Fibroblast of skin of scalp (primary cell): ENCODE measurements at places on chromosomes 6 and 20.

- no peak for DNase-seq
Observed at GRCh38 chr6:39260456-39260855, 31.2 kb upstream of the KCNK5 start.

GRCh38 chr6:70738028-70738427, 70.3 kb downstream of the SMAP1 start:
- DNase-seq: peak; percentile 6

DNA sequence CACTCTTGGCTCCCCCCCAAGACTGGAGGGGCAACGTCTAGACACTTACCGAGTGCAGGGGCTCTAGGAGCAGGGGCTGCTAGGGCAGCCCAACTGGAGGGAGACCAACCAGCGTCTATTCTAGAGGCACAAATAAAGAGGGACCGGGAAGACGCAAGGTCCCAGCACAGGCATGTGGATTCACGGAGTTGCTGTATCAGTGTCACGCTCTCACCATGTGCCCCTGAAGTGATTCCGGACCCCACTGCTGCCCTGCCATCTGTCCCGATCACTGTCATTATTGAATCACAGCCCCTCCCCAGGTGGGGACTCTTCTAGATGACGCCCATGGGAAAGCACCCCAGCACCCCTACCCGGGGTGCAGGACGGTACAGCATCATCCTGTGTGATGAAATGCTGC, 54.2 kb downstream of the RAMACL start:
- no peak for DNase-seq

GRCh38 chr6:36597775-36598174, 3.6 kb downstream of the SRSF3 start:
- DNase-seq: no peak

- no peak for DNase-seq
Observed at GRCh38 chr6:38518511-38519304, 121.0 kb downstream of the BTBD9 start.

- DNase-seq: no peak
Observed at GRCh38 chr6:7129360-7129759, 21.6 kb downstream of the RREB1 start.

DNA sequence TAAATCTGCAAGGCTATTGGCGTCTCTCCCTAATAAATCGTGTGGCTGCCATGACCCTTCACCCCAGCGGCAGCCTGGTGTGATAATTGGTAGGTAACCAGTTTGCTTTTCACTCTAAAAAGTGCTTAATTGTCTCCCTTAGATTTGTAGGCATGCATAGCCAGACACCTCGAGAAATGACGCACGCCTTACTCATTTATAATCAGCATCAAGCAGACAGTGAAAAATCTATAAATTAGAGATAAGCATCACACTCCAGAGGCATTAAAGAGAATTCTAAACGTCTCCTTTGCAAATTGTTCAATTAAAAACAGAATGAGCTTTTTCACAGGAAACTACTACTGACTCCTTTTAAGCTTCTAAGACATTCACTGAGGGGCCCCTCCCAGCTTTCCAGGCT, 110.2 kb upstream of the RPS6KA2 start:
- DNase-seq: no peak

GRCh38 chr6:46293641-46294316, 123.0 kb upstream of the ENPP5 start:
- DNase-seq: no peak

DNA sequence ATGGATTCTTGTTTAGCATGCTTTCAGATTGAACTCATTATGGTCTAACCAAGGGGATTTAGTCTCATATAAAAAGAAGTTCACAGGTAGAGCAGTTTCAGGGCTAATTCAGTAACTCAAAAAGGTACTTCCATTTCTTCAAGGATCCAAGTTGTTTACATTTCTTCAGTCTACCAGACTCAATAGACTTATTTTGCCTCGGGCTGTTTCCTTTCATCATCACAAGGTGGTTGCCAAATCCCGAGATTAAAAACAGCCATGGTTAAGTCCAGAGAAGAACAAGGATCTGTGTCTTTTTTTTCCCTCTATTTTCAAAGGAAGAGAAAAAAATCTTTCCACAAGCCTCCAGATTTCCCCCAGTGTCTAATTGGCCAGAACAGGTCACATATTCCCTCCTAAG, 69.8 kb upstream of the SNX9 start:
- no peak for DNase-seq

DNA sequence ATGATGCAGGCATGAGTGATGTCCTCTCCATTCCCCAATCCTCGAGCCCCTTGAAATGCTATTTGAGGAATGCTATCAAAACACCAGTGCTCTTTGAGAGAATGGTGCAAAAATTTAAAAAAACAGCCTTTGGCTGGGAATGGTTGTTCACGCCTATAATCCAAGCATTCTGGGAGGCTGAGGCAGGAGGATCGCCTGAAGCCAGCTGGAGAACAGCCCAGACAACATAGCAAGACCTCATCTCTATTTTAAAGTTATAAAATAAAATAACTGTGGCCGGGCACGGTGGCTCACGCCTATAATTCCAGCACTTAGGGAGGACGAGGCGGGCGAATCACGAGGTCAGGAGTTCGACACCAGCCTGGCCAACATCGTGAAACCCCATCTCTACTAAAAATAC, 4.2 kb upstream of the VARS1 start:
- peak; percentile 44 for DNase-seq

- no peak for DNase-seq
Observed at GRCh38 chr6:98274691-98275090, 559.7 kb upstream of the POU3F2 start.

- DNase-seq: peak; percentile 96
Observed at GRCh38 chr6:111605100-111605751, 452 bp downstream of the TRAF3IP2 start.

DNA sequence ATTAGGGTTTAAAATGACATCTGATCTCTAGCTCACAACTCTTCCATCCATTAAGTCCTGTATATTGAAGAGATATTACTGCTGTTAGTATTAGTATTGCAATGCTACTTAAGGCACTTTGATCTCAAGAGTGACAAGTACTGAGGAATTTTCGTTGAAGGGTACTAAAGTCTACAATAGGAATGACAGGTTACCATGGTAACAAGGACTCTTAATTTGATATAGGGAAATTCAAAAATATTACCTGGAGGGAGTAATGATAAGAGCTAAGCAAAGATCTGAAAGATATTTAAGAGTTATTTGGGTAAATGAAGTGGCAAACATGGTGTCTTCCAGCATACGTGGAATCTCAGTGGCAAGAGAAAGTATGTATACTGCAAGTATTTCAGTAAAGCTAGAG, 518.0 kb upstream of the SLC35B3 start:
- DNase-seq: no peak

DNA sequence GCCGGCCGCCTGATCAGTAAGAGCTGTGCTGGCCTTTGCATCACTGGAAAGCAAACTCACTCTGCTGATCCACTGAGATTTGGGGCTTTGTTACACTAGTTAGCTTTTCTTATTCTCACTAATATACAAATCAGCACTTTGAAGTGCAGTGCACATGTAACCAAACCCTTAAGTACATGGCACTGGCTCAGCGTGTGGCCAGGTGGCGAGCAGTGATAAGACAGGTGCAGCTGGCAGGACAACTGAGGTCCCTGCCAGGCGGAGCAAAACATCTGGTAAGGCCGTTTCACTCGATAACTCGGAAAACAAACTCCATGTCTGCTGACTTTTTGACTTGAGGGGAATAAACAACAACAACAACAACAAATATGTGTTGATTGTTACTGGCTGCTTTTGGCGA, 11.0 kb downstream of the GFRA4 start:
- DNase-seq: no peak

DNA sequence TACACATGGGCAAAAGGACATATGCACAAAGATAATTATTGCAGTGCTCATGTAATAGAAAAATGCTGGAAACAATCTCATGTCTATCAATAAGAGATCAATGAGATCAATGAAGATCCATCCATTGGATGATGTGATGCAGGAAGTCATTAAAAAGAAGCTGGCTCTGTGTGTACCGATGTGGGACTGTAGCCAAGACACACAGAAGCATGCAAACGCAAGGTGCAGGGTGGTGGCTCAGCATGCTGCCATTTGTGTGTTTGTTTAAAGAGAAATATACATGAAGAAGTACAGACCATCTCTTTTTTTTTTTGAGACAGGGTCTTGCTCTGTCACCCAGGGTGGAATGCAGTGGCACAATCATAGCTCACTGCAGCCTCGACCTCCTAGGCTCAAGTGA, 33.1 kb upstream of the KCNB1 start:
- no peak for DNase-seq

GRCh38 chr20:63706852-63707557, 771 bp downstream of the ARFRP1 start:
- DNase-seq: no peak

DNA sequence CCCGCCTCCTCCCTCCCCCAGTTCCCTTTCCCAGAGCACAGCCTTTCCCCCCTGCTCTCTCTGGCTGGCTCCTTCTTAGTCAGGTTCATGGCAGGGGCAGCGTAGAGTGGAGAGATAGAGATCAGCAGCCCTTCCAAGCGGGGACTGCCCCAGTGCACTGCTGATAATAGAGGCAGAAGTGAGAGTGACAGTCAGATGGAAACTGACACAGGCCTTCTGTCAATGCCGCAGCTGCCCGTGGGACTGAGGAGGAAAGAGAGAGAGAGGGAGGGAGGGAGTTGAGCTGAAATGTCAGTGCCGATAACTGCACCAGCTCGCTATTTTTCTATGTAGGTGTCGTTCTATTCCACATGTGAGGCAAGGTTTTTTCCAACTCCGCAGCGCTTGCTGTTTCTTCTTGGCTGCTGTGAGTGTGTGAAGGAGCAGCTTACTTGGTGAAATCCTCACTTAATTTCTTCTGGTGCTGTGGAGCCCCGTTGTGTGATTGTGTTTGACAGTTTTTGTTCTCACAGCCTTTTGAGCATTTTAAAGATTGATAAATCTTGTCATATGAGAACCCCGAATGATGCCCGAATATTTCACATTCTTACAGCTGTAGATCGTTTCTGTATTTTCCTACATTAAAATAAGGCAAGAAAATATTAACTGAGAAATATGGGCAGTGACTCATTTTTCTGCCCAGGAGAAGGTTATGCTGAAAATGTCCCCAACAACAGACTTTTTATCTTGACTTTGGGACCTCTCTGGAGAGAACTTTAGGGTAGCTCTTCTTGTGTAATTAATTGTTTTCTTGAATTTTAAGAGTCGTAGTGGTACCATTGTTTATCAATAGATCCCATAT, 386.4 kb upstream of the MMS22L start:
- peak; percentile 49 for DNase-seq

DNA sequence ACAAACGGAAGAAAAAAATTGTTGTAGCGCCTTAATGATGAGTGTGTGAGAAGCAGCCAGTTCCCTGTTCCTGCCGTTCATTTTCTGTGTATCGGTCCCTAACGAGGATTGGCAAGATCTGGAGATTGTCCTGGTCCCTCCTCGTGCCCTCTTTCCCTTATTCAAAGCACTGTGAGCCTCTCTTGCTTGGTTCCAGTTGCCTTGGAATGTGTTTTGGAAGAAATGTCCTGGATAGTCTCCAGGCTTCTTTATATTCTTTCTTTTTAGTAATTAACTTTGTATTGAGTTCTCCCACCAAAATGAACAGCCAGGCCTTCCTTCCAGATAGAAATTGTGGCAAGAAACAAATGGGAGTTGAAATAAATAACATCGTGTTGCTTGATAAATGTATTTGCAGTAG, 348.3 kb downstream of the CDH26 start:
- DNase-seq: no peak

GRCh38 chr20:50344232-50345071, 153.8 kb downstream of the CEBPB start:
- no peak for DNase-seq
